ENCODE measurements at places on chromosomes 13 and 19.
A peak's percentile ranks its signal among the peaks of the same experiment; 100 is the strongest.

- no peak for DNase-seq
Measured at GRCh38 chr19:45446944-45447343, 20.9 kb upstream of the FOSB start.

GRCh38 chr13:85031771-85032170, 767.4 kb downstream of the SLITRK6 start:
- DNase-seq, result no peak

- DNase-seq, result peak; percentile 98
Measured at GRCh38 chr19:57888560-57889231, at the start of gene ZNF814. Gene ZNF814 (minus strand): TSS chr19:57889037. CDS start chr19:57888802, 235 bp downstream.

- DNase-seq, result no peak
Measured at GRCh38 chr13:106350208-106350607, 185.3 kb downstream of the EFNB2 start.

DNA sequence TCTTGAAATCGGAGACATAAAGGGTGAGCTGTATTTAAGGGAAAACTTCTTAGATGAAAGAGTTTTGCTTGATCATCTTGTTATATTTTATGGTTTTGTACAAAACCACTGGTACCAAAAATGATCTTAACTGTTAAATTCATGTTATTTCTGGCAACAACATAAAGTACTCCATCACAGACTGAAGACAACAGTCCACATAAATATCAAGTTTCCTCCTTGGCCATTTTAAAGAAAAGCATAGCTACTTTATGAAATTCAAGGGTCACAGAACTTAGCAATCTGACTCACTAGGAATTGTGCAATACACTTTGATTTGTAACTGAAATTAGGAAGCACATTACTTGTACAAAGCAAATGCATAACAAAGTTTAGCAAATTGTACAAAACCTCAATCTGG, 66.3 kb downstream of the TBC1D4 start:
- DNase-seq, result peak; percentile 51

DNA sequence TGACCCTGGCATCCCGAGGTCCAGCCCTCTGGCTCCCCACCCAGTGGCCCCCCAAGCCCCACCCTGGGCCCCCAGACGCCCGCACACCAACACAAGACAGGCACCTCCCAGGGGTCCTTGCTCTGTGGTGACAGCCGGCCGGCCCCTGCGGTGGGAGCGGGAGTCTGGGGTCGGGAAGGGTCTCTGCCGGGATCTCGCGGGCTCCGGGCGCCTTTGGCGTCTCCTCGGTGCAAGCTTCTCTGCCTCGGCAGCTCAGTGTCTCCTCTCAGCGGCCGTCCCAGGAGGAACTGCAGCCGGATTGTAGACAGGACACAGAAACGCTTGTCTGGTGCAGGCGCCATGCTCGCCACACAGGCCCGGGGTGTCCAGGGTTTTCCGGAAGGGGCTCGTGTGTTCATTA, 43.7 kb downstream of the TMEM255B start:
- DNase-seq, result no peak

GRCh38 chr13:65330691-65331090, 1899.4 kb downstream of the PCDH9 start:
- DNase-seq, result no peak

DNA sequence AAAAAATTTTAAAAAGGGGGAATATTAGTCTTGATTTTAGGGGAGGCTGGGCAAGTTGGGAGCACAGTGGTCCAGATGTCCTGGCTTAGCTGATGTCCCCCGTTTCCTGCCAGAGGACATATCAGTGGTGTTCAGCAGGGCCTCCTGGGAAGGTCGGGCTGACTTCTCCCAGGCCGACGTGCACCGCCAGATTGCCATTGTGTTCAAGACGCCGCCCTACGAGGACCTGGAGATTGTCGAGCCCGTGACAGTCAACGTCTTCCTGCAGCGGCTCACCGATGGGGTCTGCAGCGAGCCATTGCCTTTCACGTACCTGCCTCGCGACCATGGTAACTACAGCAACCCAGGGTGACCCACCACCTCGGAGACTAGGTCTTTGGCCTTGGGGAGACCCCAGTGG, 6.4 kb upstream of the CLASRP start:
- no peak for DNase-seq

DNA sequence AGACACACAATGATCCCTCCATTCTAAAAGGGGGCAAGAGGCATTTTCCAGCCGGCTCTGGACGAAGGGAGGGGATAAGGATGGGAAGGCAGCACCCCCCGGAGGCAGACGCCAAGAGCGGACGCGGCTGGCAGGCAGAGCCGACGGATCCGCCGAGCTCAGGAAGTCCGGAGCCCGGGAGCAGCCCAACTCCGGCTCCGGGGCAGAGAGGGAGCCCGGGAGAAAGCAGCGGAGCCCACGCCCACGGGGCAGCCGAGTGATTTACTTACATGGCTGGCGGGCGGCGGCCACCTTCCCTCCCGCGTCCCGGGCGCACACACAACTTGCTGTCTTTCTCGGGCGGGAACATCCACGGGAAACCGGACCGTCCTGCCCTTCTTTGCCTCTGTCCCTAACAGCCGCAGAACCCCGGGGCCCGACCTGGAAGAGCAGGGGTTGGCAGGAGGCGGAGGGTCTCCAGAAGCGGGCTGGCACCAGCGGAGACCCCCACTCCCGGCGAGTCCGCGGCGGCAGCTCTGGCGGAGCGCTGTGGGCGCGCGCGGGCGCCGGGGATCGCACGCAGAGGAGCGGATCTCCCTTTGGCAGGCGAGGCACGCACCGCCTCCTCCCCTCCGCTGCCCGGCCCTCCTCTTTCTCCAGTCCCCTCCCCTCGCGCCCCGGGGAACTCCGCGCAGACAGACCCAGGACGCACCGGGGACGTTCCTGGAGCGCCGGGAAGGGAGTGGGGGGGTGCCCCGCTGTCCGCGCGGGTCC, at the start of gene LHFPL6:
TSS of gene LHFPL6 (minus strand) at position 580 of the 753 bp plus-strand sequence.
- DNase-seq, result peak; percentile 53

DNA sequence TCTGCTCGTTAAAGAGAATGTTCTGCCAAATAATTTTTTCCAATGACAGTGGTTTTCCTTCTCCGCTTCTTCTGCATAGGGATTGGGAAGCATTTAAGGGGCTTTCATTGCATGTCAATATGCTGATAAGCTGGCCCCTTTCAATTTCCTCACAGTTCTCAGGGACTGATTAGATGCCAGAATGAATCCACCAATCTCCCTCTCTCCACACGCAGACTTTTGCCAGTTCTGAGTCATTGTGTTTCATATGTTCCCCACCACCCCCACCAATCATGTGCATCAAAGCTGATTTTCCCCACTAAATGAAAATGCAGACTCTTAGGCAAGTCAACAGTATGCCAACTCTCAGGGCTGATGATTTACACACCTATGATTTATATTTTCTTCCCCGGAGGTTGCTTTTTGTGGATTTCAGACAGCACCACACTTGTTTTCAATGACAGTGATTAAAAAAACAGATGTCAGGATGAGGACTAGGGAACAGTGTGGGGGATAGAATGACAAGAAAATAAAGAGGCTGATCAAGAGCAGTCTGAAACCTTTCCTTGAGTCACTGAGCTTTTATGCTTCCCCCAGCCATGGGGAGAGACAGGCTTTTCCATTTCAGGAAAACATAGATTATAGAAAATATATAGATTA, 47.9 kb upstream of the C13orf42 start:
- peak; percentile 10 for DNase-seq

All from OCI-M1 (cell line).